Glutamatergic neuron (in vitro differentiated cells): ENCODE measurements at places on chromosomes 4 and X. TPM values are rescaled to one million over a fixed set of nuclear protein-coding genes. Genes with fewer than 3 reads are reported as not detected.

SHROOM2 gene
- 3.1 TPM for total RNA-seq

CCNA2 gene
- 8.9 TPM for total RNA-seq

KCND1 gene
- total RNA-seq = 7.2 TPM

MFAP3L gene
- 8.4 TPM for total RNA-seq

USP46 gene
- total RNA-seq = 72.4 TPM

TCEAL7 gene
- 67.2 TPM for total RNA-seq

CCKAR gene
- not detected for total RNA-seq

CCSER1 gene
- 15.7 TPM for total RNA-seq

NAT8L gene
- total RNA-seq = 8.3 TPM

DGKK gene
- total RNA-seq = not detected

FABP2 gene
- not detected for total RNA-seq

PCDH18 gene
- 7.4 TPM for total RNA-seq

CXCL6 gene
- not detected for total RNA-seq

KDR gene
- 2.0 TPM for total RNA-seq

ZFP42 gene
- 17.4 TPM for total RNA-seq

DSPP gene
- not detected for total RNA-seq

ZFP92 gene
- total RNA-seq = 0.07 TPM

CLDN2 gene
- total RNA-seq = not detected

GPR50 gene
- total RNA-seq = 0.42 TPM

SSX2B gene
- total RNA-seq = not detected
